ENCODE measurements at places on chromosomes 2 and 18.

DNA sequence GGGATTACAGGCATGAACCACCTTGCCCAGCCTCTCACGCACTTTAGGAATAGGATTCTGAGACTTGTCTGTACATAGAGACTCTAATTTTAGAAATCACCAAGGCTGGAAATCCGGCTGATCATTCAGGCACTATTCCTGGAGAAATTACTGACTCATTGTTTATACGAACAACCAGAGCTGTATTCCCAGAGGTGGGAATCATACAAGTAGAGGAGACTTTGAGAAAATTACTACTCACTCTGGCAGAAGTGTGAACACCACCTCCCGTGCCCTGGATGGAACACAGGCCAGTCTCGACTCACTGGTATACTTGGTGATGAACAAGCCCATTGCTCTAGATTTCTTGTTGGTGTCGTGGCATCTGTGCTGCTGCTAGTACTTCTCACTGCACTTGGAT is 5.8 kb upstream of the ADNP2 start:
- DNase-seq: peak; percentile 39

GRCh38 chr18:56030060-56030459 is 442.1 kb upstream of the TCF4 start:
- no peak for DNase-seq

- DNase-seq: no peak
These were observed 141.9 kb downstream of the HAUS1 start for GRCh38 chr18:46246101-46246500.

GRCh38 chr2:179237209-179237946 is 27.3 kb downstream of the SESTD1 start:
- no peak for DNase-seq

DNA sequence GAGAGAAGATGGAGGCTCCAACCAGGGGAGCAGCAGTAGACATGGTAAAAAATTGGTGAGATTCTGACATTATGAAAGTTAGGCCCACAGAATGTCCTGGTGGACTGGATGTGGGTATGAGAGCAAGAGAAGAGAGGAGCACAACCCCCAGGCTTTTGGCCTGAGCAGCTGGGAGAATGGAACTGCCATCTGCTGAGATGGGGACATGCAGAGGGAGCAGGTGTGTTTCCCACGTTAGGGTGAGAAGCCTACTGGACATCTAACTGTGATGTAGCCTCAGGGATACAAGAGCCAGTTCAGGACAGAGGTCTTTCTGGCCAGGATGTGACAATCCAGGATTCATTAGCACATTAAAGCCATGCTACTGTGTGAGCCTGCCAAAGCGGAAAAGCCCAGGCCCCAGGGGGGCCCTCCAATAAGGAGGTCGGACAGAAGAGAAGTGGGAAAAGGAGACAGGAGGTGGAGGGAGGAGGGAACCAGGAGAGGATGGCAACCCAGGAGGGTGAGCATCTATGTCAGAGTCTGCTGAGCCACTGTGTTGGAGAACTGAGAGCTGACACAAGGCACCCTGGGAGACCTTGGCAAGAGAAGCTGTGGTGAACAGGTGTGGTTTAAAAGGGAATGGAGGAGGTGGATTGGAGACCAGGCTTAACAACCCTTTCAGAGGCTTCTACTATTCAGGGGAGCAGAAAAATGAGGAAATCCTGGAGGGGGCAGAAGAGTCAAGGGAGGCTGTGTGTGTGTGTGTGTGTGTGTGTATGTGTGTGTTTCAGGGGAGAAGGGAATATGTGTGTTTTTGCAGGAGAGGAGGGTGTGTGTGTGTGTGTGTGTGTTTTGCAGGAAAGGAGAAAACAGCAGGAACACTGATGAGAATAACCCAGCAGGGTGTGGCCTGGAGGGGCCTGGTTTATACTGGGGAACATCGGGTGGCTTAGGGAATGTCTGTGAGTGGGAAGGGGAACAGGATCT is 10.5 kb downstream of the CYB5A start:
- no peak for DNase-seq
